Testis (tissue), 5 donors: ENCODE measurements at places on chromosomes 6 and 20. TPM values are rescaled to one million over a fixed set of nuclear protein-coding genes. Genes with fewer than 3 reads are reported as not detected.

GRCh38 chr6:156729248-156729647, 47.9 kb upstream of the ARID1B start:
- DNase-seq, result no peak

- no peak for DNase-seq
Measured at GRCh38 chr6:37589198-37589597, 89.5 kb upstream of the CCDC167 start.

DNA sequence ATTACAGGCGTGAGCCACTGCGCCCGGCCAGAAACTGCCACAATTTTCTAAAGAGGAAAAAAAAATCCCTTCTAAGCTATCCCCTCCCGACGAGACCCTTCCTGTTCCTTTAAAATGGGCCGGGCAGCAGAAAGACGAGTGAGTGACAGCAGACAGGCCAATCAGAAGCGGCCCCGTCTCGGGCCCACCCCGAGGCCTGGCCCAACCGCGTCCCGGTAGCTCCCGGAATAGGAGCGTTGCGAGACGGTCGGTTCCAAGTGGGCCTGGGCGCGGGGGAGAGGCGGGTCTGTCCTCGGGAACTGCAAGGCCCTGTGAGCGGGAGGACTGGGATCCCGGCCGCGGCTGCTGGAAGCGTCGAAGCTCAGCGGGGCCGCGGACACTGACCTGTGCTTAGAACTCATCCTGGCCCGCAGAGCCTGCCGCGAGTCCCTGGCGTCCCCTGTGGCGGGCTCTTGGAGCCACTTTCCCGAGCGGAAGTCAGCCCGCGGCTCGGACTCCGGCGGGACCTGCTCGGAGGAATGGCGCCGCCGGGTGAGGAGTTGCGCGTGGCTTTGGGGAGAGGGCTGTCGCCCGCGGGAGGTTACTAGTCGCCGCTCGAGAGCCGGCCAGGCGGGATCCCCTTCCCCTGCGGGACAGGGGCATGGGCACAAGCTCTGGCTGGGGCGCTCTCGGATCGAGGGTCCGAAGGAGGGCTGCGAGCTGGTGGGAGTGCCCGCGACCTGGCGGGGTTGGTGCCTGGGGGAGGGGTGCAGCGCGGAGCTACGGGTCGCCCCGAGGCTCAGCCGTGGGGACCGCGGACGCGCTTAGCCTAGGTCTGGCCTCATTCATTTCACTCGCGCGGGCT, at the start of the genes MROH8 and RPN2:
Gene MROH8, minus strand, starts transcription at position 710 of the 844 bp plus-strand sequence.
Gene RPN2, plus strand, starts transcription at position 492 of the 844 bp plus-strand sequence. Its CDS starts 27 bp downstream, at position 519.
- DNase-seq, result peak; percentile 99

GRCh38 chr6:41672816-41673703, 34.8 kb downstream of the MDFI start:
- DNase-seq, result no peak

DNA sequence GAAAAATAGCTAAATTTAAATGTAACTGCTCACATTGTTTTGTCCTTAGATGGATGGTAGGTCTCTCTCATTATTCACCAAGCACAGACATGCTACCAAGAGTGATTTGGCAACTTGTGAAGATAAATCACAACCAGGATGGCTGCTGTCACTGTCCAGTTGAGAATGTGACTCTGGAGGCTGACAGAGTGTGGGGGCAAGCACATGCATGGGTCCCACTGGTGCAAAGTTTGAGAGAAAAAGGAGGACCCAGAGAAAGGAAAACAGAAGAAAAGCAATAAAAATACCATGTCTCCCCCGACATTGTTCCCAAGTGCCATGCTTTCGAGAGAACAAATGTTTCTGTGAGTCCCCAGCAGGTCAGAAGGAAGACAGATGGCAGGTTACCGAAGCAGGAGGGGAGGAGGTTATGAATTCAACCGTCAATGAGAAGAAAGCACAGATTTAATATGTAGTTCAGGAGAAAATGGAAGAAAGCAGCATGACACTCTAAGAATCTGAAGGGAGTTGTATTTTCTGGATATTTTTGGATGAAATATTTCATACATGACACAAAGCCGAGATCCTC, 73.0 kb upstream of the TSHZ2 start:
- no peak for DNase-seq

GRCh38 chr6:39387785-39388184, 65.3 kb upstream of the KCNK16 start:
- no peak for DNase-seq

DNA sequence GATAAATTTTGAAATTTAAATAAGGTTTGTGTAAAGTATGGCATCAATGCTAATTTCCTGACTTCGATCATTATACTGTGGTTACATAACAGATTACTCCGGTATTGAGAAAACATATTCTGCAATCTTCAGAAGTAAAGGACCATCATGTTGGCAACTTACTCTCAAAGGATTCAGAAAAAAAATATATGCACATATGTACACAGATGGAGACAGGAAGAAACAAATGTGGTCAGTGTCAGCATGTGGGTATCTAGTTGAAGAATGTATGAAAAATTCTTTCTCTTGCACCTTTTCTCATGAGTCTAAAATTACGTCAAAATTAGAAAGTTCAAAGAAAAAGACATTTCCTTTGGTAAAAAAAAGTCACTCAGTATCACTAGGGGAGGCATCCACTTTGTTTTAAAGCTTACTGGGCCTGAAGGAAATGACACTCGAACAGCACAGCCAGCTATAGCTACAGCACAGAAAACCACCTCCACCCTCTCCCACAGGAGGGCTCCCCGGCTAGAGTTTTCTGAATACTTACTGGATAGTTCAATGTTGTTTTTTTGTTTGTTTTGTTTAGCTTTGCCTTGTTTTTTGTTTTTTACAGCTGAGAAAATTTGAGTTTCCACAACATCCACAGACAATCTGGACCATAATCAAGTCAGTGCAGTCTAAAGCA, 317.2 kb upstream of the AGPAT4 start:
- no peak for DNase-seq

GRCh38 chr6:147222160-147222838, 18.1 kb downstream of the STXBP5 start:
- DNase-seq, result no peak

- DNase-seq, result no peak
Measured at GRCh38 chr20:5214826-5215225, 88.0 kb downstream of the CDS2 start.

GRCh38 chr6:44064948-44065272, 62.3 kb downstream of the MRPL14 start:
- no peak for DNase-seq

- DNase-seq, result no peak
Measured at GRCh38 chr6:28693751-28694443, 168.2 kb downstream of the GPX5 start.

GRCh38 chr20:22924046-22924737, 110.9 kb upstream of the SSTR4 start:
- no peak for DNase-seq

DNA sequence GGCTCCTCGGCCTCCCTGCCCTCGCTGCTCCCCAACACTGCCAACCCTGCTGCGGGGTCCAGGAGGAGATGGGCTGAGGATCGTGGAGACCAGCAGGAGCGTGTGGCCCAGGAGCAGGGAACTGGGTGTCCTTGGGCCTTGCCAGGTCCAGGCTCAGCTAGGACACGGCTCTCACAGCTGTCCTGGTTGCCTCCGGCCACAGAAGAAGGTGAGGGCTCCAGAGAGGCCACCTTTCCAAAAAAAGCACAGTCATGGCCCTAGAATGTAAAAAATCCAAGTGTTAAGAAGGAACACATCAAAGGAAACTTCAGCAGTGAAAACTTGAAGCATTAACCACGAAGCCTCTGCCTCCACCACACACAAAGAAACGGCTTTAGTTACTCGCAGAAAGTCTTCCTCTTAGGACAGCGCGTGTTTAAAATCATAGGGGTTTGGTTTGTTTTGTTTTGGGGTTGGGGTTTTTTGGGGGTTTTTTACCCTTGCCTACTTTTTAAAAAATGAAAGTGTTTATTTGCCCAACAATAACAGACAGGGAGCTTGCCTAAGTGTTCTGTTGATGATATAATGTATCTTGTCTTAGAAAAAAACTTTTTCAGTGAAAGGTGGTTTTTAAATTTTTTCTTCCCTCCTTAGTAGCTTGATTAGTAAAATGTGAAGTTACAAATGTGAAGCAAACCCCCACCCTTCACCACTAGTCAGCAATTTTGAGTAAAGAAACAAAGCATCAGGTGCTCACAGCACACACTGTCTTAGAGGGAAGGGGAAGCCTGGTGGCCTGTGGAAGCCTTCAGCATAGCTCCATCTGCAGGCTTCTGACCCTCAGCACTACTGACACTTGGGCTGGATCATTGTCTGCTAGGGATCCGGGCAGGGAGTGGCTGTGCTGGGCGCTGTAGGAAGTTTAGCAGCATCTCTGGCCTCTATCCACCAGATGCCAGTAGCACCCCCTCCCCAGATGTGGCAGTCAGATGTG, 60.0 kb downstream of the PTPN1 start:
- peak; percentile 65 for DNase-seq

DNA sequence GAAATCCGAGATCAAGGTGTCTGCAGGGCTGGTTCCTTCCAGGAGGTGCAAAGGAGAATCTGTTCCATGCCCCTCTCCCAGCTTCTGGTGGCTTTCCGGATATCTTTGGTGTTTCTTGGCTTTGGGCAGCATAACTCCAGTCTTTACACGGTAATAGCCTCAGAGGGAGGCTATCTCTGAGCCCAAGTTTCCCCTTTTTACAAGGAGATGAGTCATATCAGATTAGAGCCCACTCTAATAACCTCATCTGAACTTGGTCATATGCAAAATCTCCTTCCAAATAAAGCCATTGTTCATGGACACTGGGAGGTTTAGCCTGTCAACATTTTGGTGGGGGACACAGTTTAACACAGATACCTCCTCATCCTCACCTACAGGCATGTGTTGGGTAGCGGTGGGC, 213.7 kb downstream of the ATXN1 start:
- no peak for DNase-seq

DNA sequence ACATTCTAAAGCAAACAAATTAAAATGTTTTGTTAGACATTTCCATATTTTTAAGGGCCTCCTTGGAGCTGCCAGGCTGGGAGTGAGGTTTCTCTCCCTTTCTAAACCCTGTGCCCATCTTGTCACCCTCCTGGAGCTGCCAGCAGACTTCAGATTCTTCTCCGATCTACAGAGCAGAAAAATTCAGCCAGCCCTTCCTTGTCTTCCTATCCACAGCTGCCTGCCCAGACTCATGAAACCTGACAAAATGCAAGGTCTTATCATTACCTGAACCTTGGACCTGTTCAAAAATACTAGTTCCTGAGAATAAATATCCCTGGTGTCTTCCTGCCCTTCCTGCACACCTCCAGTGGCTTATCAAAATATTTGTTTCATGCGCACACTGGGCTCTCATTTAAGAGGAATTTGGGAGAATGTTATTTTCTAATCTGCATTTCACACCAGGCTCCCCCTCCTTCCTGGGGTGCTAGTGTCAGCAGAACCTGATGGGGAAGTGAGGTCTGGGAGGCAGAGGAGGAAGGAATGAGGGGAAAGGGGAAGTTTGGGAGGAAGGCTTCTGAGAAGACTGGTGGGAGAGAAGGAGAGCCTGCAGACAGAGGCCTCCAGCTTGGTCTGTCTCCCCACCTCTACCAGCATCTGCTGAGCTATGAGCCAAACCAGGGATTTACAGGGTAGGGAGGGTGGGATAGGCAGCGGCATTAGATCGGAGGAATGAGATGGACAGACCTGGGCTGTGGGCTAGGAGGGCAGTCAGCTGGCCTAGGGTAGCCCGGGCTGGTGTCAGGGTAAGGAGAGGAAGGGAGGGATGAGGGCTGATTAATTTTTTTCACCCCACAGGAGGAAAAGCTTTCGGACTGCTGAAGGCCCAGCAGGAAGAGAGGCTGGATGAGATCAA, at the start of gene AIF1:
Gene AIF1, plus strand, starts transcription at position 551 of the 895 bp plus-strand sequence. Its CDS starts 96 bp downstream, at position 647.
- DNase-seq, result no peak

GRCh38 chr6:43728586-43728985, 41.0 kb upstream of the MRPS18A start:
- no peak for DNase-seq

GRCh38 chr20:42611423-42611822, 578.3 kb downstream of the PTPRT start:
- DNase-seq, result no peak

DNA sequence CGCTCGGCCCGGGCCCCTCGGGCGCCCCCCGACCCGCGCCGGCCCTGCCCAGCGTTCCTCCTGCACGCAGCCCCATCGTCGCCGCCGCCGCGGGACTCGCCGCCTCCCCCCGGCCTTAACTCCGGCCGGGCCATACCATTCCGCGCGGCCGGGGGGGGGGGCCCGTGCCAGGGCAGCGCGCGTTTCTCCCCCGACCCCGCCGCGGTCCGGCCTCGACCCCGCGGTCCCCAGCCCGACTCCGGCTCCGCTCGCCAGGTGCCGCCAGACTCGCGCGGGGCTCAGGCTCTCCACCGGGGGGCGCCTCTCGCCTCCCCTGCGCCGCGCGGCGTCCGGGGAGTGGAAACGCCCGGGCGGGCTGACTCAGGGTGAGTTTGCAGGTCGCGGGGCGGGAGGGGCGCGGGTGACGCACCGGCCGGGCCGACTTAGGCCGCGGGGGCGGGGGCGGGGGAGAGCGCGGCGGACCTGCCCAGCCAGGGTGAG, at the start of gene SRXN1:
Gene SRXN1, minus strand, starts transcription at position 91 of the 480 bp plus-strand sequence. Its CDS starts 15 bp downstream, at position 76.
- peak; percentile 92 for DNase-seq

The TMC2 gene
- polyA plus RNA-seq, result 0.59 TPM

The RFX6 gene
- polyA plus RNA-seq, result 0.99 TPM

The MCHR2 gene
- polyA plus RNA-seq, result 0.83 TPM

The DCDC2 gene
- polyA plus RNA-seq, result 11.1 TPM

The PSORS1C2 gene
- not detected for polyA plus RNA-seq

The ID4 gene
- polyA plus RNA-seq, result 51.6 TPM

The HLA-DRB1 gene
- 135 TPM for polyA plus RNA-seq

The TSHZ2 gene
- polyA plus RNA-seq, result 13.0 TPM

The SLC22A23 gene
- 20.9 TPM for polyA plus RNA-seq
